A549 treated with CpdA at 1 μM for 4 hours (cell line): ENCODE measurements at places on chromosomes 4 and X. TPM values are rescaled to one million over a fixed set of nuclear protein-coding genes. Genes with fewer than 3 reads are reported as not detected.

The PRAF2 gene
- total RNA-seq = 32.8 to 48.2 TPM (median 42.6 TPM) in 5 replicates

The FAT1 gene
- 127 to 187 TPM (median 147 TPM) in 5 replicates for total RNA-seq

The SPANXA2 gene
- 0.21 to 0.27 TPM (median 0.21 TPM) in 3 of 5 replicates, not detected in the others for total RNA-seq

The ZDHHC9 gene
- 37.3 to 41.8 TPM (median 39.5 TPM) in 5 replicates for total RNA-seq

The TMEM156 gene
- 19.3 to 27.3 TPM (median 23.0 TPM) in 5 replicates for total RNA-seq

The SMR3A gene
- not detected in 5 replicates for total RNA-seq

The SEPTIN6 gene
- 10.3 to 11.4 TPM (median 10.5 TPM) in 5 replicates for total RNA-seq

The MAGEA2 gene
- total RNA-seq = 0.09 to 0.22 TPM in 2 of 5 replicates, not detected in the others

The RASL11B gene
- total RNA-seq = 0.08 to 0.15 TPM (median 0.14 TPM) in 3 of 5 replicates, not detected in the others

The PRKG2 gene
- 0.70 to 1.2 TPM (median 0.84 TPM) in 5 replicates for total RNA-seq

The HADH gene
- total RNA-seq = 22.9 to 25.7 TPM (median 24.4 TPM) in 5 replicates

The HTN3 gene
- not detected in 5 replicates for total RNA-seq

The DTHD1 gene
- total RNA-seq = not detected in 5 replicates

The CENPU gene
- total RNA-seq = 21.3 to 27.6 TPM (median 24.3 TPM) in 5 replicates

The MAGED1 gene
- 64.7 to 90.0 TPM (median 81.9 TPM) in 5 replicates for total RNA-seq

The NAP1L2 gene
- total RNA-seq = 1.2 to 1.3 TPM (median 1.3 TPM) in 5 replicates

The PRKX gene
- 20.7 to 23.8 TPM (median 22.4 TPM) in 5 replicates for total RNA-seq

The MAGEA2B gene
- not detected in 5 replicates for total RNA-seq

The ANK2 gene
- total RNA-seq = 0.75 to 0.93 TPM (median 0.84 TPM) in 5 replicates

The HS6ST2 gene
- 0.02 to 0.07 TPM (median 0.05 TPM) in 4 of 5 replicates, not detected in the other for total RNA-seq

The DCAF4L1 gene
- 0.10 to 0.30 TPM (median 0.17 TPM) in 5 replicates for total RNA-seq

The CRLF2 gene
- total RNA-seq = 1.1 to 1.8 TPM (median 1.5 TPM) in 5 replicates

The ALAS2 gene
- not detected in 5 replicates for total RNA-seq

The MRPL1 gene
- 20.3 to 27.4 TPM (median 23.0 TPM) in 5 replicates for total RNA-seq

The ZCCHC18 gene
- 0.13 to 0.31 TPM (median 0.21 TPM) in 4 of 5 replicates, not detected in the other for total RNA-seq

The TCEANC gene
- total RNA-seq = 0.63 to 0.82 TPM (median 0.80 TPM) in 5 replicates

The THAP9 gene
- total RNA-seq = 1.5 to 3.0 TPM (median 1.9 TPM) in 5 replicates

The CXorf38 gene
- total RNA-seq = 8.0 to 11.2 TPM (median 10.6 TPM) in 5 replicates

The SLC26A1 gene
- total RNA-seq = 0.28 to 0.50 TPM (median 0.31 TPM) in 5 replicates

The LONRF3 gene
- 2.4 to 3.8 TPM (median 3.4 TPM) in 5 replicates for total RNA-seq

The TMPRSS11A gene
- not detected in 5 replicates for total RNA-seq

The CXCL6 gene
- total RNA-seq = not detected in 5 replicates

The LRP2BP gene
- total RNA-seq = 0.08 to 0.21 TPM (median 0.14 TPM) in 5 replicates

The LRIT3 gene
- total RNA-seq = 0.05 to 0.07 TPM (median 0.06 TPM) in 5 replicates

The NALF2 gene
- total RNA-seq = 5.2 to 6.4 TPM (median 6.1 TPM) in 5 replicates

The TDO2 gene
- total RNA-seq = 0.22 to 1.1 TPM (median 0.60 TPM) in 5 replicates
